PC-9 (cell line): ENCODE measurements at places on chromosomes 11 and 22. TPM values are rescaled to one million over a fixed set of nuclear protein-coding genes. Genes with fewer than 3 reads are reported as not detected.

GRCh38 chr11:63845303-63845702, 6.4 kb downstream of the MARK2 start:
- peaks cover 20% of the 10 kb centered on the region; the same call in 1 of the 2 replicates for H3K36me3 ChIP-seq
- no peaks in the 10 kb centered on the region for H3K27me3 ChIP-seq
- H3K4me3 ChIP-seq = no peak overlapping the region
- DNase-seq = peak; percentile 27
- peaks cover 84% of the 10 kb centered on the region for H3K4me1 ChIP-seq

- no peaks in the 10 kb centered on the region for H3K4me1 ChIP-seq
- no peak for DNase-seq
- no peak overlapping the region for H3K4me3 ChIP-seq
- H3K27ac ChIP-seq = no peak overlapping the region
- no peaks in the 10 kb centered on the region for H3K36me3 ChIP-seq
- H3K27me3 ChIP-seq = no peaks in the 10 kb centered on the region; the same call in 1 of the 2 replicates
Observed at GRCh38 chr11:112367895-112368294, 107.2 kb upstream of the PLET1 start.

The OLFML1 gene
- not detected in 2 replicates for total RNA-seq

DNA sequence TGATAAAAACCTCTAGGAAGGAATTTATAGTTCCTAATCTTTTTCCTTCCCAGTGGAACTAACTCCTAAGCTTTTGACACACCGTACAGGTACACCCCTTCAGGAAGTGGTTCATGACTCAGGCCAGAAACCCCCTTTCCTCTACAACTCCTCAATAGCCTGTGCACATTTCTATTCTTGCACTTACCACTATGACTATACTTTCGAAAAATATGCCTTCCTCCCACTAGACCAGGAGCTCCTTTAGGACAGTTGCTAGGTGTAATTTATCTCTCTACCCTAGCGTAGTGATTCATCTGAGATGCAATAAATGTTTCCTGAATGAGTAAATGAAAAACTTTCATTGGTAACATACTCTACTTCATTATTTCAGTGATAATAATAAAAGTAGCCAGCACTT, 14.5 kb downstream of the MAP6 start:
- no peak for DNase-seq
- no peak overlapping the region for H3K4me3 ChIP-seq
- H3K4me1 ChIP-seq = peaks cover 15% of the 10 kb centered on the region
- no peaks in the 10 kb centered on the region for H3K27me3 ChIP-seq

- DNase-seq = peak; percentile 74
- H3K4me3 ChIP-seq = peak overlapping the region; percentile 97
- H3K27me3 ChIP-seq = no peaks in the 10 kb centered on the region
- H3K4me1 ChIP-seq = peaks cover 33% of the 10 kb centered on the region
Observed at GRCh38 chr11:61429346-61429690, 457 bp downstream of the CPSF7 start.

DNA sequence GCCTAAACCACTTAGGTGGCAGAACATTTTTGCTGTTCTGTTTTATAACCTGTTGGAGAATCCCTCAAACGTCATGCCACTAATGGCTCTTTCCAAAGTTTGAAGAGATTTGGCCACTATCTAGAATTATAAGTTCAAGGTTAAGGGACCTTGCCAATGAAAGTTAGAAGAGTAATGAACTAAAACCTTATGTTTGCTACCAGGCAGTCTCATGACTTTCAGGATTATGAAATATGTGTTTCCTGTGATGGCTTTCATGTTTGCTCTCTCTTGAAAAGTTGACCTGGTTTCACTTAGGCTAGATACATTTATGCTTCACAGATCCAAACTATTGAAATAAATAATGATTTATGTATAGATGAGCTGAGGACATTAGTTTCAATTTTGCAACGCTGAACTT, 340.0 kb downstream of the LRRC4C start:
- H3K27me3 ChIP-seq = no peaks in the 10 kb centered on the region
- no peak overlapping the region for H3K4me3 ChIP-seq
- no peaks in the 10 kb centered on the region for H3K4me1 ChIP-seq

- no peaks in the 10 kb centered on the region for H3K36me3 ChIP-seq
- peaks cover 45% of the 10 kb centered on the region for H3K27me3 ChIP-seq
- no peak overlapping the region for H3K27ac ChIP-seq
- H3K4me3 ChIP-seq = no peak overlapping the region
Observed at GRCh38 chr11:78800096-78800690, 225.5 kb upstream of the NARS2 start.

- no peaks in the 10 kb centered on the region for H3K36me3 ChIP-seq
- DNase-seq = no peak
- no peaks in the 10 kb centered on the region for H3K27me3 ChIP-seq
- no peak overlapping the region for H3K4me3 ChIP-seq
- H3K4me1 ChIP-seq = peaks cover 35% of the 10 kb centered on the region
- peak overlapping the region; percentile 66 for H3K27ac ChIP-seq
Observed at GRCh38 chr11:123159183-123159857, 35.7 kb downstream of the CLMP start.

The OTOG gene
- not detected in 2 replicates for total RNA-seq

DNA sequence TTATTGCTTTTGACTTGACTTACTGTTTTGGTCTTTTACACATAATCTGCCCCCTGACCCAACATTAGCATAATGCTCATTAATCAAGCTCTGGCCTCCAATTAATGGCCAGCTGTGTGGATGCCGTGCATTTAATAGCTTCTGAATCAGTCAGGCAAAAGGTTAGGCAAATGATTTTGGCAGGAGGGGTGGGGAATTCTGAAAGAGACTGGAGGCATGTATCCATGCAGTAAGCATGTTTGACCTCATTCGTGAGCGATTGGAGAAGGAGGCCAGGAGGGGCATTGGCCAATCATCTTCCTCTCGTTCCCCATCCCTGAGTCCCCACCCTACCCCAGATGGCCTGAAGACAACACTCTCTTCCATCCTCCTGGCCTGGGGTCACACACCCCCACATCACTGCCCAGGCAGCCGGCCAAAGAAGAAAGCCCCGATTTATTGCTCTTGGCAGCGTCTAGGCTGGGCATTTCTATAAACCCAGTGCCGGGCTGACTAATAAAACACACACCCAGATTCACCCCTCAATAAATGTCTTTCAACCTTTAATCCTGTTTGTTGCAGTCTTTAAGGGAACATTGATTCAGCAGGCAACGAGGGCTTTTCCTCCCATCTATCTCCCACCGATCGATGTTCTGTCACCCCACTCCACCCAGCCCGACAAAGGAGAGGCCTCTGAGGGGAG, 150.0 kb downstream of the OPCML start:
- peaks cover 42% of the 10 kb centered on the region for H3K27me3 ChIP-seq
- no peaks in the 10 kb centered on the region for H3K36me3 ChIP-seq
- H3K4me3 ChIP-seq = no peak overlapping the region
- no peaks in the 10 kb centered on the region for H3K4me1 ChIP-seq

The ZNF202 gene
- 7.0 and 7.4 TPM in 2 replicates for total RNA-seq

The LARGE2 gene
- total RNA-seq = 1.4 and 2.6 TPM in 2 replicates

DNA sequence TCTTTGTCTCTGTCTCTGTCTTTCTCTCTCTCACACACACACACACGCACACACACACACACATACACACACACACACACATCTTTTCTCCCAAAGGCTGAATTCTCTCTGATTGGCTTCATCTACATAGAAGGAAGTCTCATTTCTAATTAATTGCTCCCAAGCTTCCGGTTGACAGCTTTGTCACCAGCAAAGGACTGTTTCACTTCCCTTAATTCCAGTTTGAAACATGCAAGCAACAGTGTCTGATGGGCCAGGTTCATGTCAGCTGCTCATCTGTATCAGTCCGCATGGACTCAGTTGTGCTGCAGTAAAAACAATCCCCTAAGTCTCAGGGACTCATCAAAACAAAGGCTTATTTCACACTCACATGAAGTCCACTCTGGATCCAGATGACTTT, 16.2 kb upstream of the PVALB start:
- H3K4me3 ChIP-seq = no peak overlapping the region
- DNase-seq = no peak
- H3K4me1 ChIP-seq = peaks cover 12% of the 10 kb centered on the region
- no peak overlapping the region for H3K27ac ChIP-seq
- H3K27me3 ChIP-seq = no peaks in the 10 kb centered on the region

DNA sequence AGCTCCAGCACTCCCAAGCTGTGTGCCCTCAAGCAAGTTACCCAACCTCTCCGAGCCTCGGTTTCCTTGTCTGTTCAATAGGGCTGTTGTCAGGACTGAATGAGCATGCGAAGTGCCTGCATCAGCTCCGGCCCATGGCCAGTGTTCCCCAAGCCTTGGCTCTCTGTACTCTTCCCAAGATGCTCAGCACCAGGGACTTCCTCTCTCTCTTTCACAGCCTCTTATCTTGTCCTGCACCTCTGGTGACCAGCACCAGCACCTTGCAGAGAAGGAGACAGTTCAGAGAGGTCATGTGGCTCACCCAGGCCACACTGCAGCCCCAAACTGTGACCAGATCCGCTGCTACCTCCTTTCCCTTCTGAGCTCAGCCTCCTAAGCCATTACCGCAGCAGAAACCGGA, 120.3 kb upstream of the ANO1 start:
- H3K27me3 ChIP-seq = no peaks in the 10 kb centered on the region
- no peaks in the 10 kb centered on the region for H3K36me3 ChIP-seq
- H3K4me1 ChIP-seq = peaks cover 31% of the 10 kb centered on the region
- no peak overlapping the region for H3K4me3 ChIP-seq

The MLC1 gene
- total RNA-seq = not detected in 2 replicates
